ENCODE measurements at places on chromosomes 6 and 20.

- DNase-seq: no peak
Observed at GRCh38 chr6:89066940-89067646, 13.5 kb upstream of the PNRC1 start.

DNA sequence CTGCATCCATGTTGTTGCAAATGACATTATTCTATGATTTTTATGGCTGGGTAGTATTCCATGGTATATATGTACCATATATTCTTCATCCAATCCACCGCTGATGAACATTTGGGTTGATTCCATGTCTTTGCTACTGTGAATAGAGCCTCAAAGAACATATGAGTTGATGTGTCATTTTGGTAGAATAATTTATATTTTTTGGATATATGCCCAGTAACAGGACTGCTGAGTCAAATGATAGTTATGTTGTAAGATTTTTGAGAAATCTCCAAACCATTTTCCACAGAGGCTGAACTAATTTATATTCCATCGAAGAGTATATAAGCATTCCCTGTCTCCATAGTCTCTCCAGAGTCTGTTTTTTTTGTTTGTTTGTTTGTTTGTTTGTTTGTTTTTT, 1373.5 kb downstream of the GRIK2 start:
- no peak for DNase-seq

DNA sequence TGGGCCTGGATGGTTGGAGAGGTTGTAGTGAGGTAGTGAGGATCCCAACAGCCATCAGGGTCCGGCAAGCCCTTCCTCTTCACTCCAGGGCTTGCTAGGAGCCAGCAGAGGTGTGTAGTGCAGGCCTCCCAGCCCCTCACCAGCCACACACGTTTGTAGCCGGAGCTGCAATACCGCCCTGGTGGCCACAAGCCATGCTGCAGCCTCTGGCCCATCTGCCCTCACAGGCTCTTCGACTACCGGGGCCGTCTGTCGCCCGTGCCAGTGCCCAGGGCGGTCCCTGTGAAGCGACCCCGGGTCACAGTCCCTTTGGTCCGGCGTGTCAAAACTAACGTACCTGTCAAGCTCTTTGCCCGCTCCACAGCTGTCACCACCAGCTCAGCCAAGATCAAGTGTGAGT, 36.4 kb downstream of the EIF2S2 start:
- no peak for DNase-seq

DNA sequence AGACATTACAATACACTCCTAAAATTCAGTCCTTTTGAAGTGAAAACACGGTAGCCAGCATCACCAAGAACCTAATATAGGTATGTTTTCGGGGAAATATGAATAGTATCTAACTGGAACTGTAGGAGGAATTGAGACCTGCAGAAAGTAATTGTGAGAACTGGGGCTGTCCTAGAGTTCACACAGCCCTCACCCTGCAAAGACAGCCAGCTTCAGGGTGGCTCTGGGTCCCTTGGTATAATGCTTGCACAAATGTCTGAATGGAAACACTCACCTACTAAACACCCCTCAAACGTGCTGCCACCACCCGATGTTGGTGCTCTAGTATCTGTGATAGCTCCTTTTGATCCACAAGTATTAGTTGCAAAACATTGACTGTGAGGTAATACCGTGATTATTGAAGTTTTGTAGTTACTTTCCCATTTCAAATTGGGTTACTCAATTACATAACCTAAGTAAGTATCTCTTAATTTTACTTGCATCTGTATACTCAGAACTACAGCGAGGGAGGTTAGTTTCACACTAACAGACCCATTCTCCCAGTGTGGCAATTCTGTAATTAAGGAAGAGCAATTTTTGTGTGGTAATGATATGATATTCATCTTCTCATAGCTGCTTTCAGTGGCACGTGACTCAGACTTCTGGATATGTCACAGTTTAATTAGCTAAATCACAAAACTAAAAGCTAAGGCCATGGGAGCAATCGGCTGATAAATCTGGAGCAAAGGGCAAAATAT, 129.5 kb downstream of the INSM1 start:
- DNase-seq: no peak

DNA sequence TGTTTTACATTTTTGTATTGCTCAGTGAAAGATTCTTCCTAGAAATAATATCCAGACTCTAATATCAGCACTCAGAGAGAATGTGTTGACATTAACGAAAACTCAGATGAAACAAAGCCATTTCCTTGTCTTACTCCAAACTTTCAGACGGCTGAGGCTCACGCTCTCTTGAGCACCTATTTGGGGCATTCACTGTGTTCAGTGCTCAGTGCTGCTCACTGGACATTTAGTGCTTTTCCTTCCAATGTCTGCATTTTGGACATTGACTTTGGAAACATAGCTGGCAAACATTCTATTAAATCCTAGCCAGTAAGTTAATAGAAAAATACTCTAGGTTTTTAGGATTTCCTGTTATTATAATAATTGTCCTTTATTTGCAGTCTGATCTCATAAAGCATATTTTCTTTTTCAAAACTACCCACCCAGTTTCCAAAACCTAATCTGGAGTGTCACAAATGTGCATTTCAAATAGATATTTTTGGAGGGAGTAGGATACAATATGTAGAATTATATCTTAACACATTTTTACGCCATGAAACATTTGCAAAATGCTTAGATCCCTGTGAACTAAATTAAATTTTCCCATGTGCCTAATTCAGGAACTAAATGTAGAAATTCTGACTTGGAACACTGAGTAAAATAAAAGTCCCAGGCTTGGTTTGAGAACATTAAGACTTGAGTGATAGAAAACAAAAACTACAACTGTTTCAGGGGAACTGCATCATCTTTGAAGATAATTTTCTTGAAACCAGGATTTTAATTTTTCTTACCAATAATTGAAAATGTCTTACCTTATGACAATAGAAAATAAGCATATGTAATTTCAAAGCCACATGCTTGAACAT, 91.7 kb upstream of the B3GAT2 start:
- DNase-seq: no peak

DNA sequence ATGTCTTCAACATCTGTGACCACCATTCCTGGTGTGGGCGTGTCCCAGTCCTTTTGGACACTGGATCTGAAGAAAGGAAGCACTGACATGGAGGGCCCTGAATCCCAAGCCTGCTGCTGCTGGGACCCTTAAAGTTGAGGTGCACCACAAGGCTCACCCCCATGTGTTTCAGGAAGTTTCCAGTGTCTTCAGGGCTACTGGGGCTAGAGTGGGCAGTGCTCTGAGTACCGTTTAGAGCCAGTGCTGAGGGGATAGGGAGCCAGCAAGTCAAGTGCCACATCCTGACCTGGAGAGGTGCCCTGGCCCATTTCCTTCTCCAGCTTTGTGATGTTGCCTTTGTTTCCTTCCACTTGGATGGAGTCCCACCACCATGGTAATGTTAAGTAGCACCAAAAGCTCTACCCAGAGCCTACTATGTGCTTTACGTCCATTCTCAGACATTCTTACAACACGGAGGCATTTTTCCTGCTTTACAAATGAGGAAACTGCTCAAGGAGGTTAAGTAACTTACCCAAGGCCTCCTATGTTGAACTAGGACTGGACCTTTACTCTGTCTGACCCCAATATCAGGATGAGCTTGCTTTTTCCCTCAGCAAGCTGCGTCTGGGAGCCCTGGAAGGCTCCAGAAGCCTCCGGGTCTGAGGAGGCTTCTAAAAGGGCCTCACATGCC, 552 bp upstream of the DEF6 start:
- no peak for DNase-seq

GRCh38 chr6:142821164-142821716, 123.7 kb downstream of the HIVEP2 start:
- no peak for DNase-seq

DNA sequence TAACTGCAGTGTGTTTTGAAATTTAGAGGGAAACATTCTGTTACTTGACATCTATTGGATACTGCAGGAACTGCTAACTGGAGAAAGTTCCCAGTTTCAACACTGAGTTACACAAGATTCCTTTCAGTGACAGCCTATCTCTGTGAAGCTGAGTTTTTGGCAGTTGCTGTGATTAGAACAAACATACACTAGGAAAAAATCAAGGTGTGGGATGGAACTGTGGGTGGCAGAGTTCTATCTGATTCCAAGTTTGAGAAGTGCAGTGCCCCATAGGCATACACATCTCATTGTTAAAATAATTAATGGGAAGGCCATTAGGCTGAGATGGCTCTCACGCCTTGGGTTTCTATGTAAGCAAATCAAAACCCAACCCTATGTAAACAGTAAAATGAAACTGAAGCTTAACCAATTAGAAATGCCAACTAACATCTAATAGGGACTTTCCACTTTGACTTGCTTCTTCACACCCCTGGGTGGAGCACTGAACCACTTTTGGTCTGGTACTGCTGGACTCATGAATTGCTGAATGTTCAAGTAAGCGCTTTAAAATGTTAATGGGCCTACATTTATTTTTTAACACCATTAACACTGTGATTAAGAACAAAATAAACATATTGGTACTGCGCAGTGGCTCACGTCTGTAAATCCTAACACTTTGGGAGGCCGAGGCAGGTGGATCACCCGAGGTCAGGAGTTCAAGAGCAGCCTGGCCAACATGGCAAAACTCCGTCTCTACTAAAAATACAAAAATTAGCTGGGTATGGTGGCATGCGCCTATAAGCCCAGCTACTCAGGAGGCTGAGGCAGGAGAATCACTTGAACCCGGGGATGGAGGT, 55.2 kb upstream of the TBC1D7 start:
- no peak for DNase-seq

DNA sequence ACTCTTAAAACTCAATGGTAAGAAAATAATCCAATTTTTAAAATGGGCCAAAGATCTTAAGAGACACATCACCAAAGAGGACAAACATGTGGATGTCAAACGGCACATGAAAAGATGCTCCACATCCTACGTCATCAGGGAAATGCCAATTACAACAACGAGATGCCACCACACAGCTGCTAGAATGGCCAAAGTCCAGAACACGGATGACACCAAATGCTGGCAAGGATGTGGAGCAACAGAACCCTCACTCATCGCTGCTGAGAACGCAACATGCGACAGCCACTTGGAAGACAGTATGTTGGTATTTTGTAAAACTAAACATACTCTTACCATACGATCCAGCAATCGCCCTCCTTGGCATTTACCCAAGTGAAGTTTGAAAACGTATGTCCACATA, 132.8 kb upstream of the CDH4 start:
- no peak for DNase-seq

DNA sequence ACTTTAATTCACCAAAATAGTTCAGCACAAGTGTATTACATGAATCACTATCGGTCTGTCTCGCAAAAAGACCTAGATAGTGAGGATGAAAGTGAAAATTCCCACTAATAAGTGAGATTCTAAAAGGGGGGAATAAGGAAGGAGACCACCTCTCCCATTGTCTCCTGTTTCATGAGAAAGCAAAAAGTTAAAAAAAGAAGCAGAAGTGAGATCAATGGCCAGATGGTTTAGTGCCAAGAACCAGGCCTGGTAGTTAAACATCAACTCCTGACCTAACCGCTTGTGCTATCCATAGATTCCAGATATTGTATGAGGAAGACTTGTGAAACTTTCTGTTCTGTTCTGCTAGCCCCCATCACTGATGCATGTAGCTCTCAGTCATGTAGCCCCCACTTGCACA, 293.0 kb downstream of the RNGTT start:
- DNase-seq: no peak

- DNase-seq: no peak
Observed at GRCh38 chr20:36150847-36151539, 3.5 kb upstream of the EPB41L1 start.

DNA sequence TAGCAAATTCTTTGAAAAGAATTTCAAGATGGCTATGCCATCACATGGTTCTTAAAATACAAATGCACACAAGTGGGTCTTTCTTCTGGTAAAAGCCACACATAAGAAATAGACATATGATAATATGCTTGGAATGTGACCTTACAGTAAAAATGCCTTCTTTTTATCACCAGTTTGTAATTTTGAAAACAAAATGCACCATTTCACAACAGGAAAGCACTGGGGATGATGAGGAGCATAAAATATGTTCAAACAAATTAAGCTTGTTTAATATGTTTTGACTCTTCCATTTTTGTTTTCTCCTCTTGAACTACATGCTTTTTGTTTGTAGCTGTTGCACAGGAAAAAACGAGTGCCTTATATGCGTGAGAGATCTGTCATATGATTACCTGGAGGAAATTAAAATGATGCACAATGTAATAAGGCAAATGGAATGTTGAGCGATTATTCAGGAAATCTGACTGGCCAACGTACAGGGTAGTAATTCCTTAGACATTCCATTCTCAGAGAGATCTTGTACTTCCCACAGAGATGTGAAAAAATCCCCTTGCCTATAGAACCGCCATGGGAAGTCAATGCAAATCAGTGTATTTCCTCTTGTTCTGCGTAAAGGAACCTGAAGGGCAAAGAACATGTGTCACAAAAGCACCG, 911.6 kb downstream of the TFAP2A start:
- no peak for DNase-seq

GRCh38 chr6:14276071-14276470, 158.5 kb downstream of the CD83 start:
- no peak for DNase-seq

DNA sequence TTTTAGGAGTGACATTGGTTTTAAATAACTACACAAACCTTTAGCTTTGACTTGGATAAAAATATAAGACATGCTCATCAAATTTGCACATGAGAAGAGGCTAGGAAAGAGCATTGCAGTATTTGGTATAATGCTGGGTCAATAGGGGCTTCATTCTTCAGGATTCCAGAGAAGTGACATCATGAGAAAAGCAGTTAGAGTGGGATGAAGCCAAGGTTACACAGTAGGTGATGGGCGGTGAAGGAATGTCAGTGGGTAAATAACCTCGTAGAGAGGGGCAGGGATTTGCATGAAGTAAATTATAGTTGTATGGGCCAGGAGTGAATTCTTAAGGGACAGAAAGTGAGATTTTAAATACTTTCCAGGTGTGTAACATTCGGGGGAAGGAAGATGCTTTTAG, 216.2 kb downstream of the RFPL4B start:
- DNase-seq: no peak

DNA sequence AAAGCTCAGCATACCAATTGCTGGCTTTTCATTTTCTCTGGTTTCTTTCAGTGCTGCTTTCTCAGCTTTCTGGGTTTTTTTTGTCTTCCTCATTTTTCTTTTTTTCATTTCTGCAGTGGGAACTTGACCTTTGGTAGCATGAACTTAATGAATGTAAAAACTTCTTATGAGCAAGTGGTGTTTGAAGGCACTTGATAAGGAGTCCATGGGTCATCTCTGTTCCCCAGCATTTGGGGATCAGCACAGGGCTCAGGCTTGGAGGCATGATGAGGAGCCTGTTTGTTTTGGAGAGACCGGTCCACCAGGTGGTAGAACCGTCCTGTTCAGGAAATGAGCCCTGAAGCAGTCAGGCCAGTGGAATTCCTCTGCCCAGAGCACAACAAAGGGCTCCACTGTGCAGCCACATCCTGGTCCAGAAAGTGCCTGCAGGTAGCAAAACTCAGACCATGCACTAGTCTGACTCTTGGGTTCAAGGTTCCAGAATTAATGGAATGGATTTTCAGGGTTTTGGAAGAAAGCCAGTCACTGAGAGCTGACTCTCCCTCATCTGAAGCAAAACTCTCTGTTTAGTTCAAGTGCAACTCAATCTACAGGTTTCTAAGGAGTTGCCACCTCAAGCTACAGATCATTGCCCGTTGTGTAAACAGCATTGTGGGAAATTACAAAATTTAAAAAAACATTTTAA, 52.3 kb upstream of the ADGRF1 start:
- no peak for DNase-seq

GRCh38 chr6:74765486-74765885, 440.4 kb downstream of the COL12A1 start:
- DNase-seq: no peak

Data from KG1 (cell line).